T-helper 1 cell (primary cell): ENCODE measurements at places on chromosomes 11 and 22.

DNA sequence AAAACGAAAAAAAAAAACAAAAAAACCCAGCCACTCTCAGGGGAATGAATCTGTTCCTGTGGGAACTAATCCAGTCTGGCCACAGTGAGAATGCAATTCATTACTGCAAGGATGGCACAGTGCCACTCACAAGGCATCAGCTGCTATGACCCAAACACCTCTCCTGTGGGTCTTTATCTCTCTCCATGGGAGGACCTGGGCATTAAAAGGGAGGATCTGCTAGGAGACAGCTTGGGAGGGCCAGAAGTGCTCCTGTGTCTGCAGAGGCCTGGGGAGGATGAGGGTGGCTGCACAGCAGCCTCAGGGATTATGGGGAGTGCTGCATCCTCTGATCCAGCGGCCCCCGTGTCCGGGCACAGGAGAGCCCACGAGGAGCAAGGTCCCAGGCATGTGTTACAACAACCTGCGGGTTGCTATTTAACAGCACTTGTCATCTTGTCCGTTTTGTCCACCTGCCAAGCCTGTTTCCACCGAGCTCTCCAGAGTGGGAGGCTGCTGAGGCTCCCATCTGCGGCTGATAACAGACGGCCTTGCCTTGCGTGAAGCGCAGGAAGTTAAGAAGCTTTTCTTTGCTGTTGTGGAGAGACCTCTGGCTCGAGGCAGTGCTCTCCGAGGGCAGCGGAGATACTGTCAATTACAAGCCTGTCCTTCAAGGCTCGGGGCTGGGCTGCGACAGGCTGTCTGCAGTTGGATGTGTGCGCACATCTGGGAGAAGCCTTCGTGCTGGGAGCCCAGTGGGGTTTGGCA, 97.7 kb downstream of the NXPE2 start:
- no peak for DNase-seq

DNA sequence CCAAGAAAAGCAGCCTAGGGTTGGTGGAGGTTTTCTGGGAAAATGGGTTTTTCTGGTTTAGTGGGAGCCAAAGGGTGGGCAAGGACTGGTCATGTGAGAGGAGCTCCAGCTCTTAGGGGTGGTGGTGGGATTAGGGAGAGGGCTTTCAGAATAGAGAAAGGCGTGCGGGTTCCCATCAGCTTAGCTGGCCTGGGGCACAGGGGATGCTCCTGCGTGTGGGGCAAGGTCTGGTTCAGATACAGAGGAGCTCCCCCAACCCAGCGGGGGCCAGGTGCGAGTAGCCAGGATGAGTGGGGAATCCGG, 644 bp downstream of the TMEM134 start:
- no peak for DNase-seq

- DNase-seq: no peak
Measured at GRCh38 chr11:79538775-79539174, 97.9 kb upstream of the TENM4 start.

GRCh38 chr11:117885777-117886176, 9.3 kb upstream of the FXYD6 start:
- no peak for DNase-seq

DNA sequence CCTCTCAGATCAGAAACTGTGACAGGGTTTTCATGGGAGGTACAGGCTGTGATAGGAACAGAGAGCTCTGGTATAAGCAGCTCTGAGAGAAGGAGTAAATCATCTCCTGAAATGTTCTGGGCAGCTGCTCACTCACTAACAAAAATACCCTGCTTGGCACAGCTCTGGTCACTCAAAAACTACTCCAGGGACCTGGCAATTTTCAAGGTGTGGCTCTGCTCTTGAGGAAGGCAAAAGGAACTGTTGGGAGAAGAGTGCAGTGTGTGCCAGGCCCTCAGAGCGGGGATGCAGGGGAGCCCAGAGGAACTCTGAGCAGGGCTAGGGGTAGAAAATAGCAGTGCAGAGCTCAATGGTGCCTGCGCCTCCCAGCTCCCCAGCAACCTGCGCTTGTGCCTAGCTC, 180.5 kb upstream of the ZBED5 start:
- DNase-seq: no peak

DNA sequence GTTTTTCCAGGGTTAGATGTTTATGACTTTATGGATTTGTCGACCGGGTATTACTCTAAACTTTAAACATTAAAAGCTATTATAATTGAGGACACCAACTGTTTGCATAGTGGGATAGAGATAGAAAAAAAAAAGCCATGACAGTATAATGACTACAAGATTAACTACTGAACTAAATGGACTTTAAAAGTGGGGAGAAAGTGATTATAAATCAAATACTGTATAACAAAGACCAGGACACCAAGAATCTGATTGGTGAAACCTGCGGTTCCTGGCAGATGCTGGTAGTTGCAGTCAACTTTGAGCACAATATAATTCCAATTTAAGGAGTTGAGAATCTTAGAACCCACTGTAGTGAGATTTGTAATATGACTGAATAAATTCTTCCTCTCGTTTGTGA, 2.5 kb downstream of the CRKL start:
- DNase-seq: no peak

- no peak for DNase-seq
Measured at GRCh38 chr22:33227791-33228190, 169.6 kb upstream of the SYN3 start.

- no peak for DNase-seq
Measured at GRCh38 chr11:93123351-93123898, 74.4 kb downstream of the SLC36A4 start.

- DNase-seq: no peak
Measured at GRCh38 chr11:129061492-129062230, 119.0 kb upstream of the TP53AIP1 start.
